Peyer's patch (tissue), 4 donors: ENCODE measurements at places on chromosomes 4 and X. TPM values are rescaled to one million over a fixed set of nuclear protein-coding genes. Genes with fewer than 3 reads are reported as not detected.

Gene GPR119
- total RNA-seq, result not detected

Gene APOOL
- total RNA-seq, result 8.9 TPM

Gene CWH43
- total RNA-seq, result not detected

Gene NKRF
- total RNA-seq, result 4.0 TPM

Gene NAP1L5
- total RNA-seq, result not detected

Gene NAAA
- 81.7 TPM for total RNA-seq

Gene KLHL4
- 0.28 TPM for total RNA-seq

Gene PDLIM3
- 15.1 TPM for total RNA-seq

Gene ADGRA3
- total RNA-seq, result 47.8 TPM

Gene SLC10A3
- total RNA-seq, result 13.7 TPM

Gene DIAPH2
- 15.1 TPM for total RNA-seq

Gene HMX1
- total RNA-seq, result not detected

Gene PCSK1N
- 49.2 TPM for total RNA-seq

GRCh38 chr4:91577864-91578263 lies 725.9 kb upstream of the GRID2 start:
- no peaks in the 10 kb centered on the region for H3K27me3 ChIP-seq
- H3K4me3 ChIP-seq, result no peak overlapping the region
- H3K36me3 ChIP-seq, result no peaks in the 10 kb centered on the region

DNA sequence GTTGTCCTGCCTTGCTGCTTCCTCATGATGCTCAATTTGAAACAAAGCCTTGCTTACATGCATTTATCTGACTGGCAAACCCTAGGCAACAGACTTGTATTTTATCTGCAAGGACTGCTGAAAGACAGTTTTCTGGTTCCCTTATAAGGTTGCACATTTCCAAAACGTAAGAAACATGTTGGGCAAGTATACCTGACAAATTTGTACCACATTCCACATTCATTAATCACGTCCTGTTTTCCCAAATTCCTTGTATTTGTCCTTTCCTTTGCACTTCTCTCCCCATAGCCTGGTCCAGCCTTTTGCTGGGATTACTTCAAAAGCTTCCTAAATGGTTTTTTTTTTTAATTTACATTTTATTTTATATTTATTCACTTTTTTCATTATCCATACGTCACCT lies 310.1 kb downstream of the PPP3CA start:
- H3K4me1 ChIP-seq, result no peaks in the 10 kb centered on the region
- no peaks in the 10 kb centered on the region for H3K27me3 ChIP-seq
- H3K36me3 ChIP-seq, result no peaks in the 10 kb centered on the region
- no peak overlapping the region for H3K4me3 ChIP-seq

GRCh38 chr4:55080174-55080865 lies 45.1 kb downstream of the KDR start:
- no peak overlapping the region for H3K27ac ChIP-seq
- no peak for DNase-seq
- H3K4me1 ChIP-seq, result no peaks in the 10 kb centered on the region

- no peaks in the 10 kb centered on the region for H3K27me3 ChIP-seq
- no peak for DNase-seq
Measured at GRCh38 chr4:46656071-46656470, 253.0 kb downstream of the COX7B2 start.

- H3K36me3 ChIP-seq, result no peaks in the 10 kb centered on the region
- H3K4me3 ChIP-seq, result no peak overlapping the region
- no peak overlapping the region for H3K27ac ChIP-seq
Measured at GRCh38 chr4:19285146-19285545, 966.6 kb upstream of the SLIT2 start.

DNA sequence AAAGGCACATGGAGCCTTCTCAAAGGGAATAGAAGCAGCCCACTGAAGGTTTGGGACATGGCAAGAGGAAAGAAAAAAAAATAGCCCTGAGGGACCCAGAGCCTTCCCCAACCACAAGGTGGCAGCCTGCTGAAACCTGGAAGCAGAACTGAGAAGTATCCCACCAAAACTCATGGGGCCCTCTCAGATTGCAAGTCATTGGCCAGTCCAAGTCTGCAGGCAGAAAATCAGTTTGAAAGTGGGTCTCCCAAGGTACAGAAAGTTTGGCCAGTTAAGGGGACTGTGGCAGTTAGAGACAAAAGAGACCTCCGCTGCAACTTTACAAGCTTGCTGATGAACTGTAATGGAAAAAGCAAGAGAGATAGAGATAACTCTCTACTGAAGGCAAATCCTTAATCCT lies 155.8 kb downstream of the ANTXR2 start:
- H3K27ac ChIP-seq, result no peak overlapping the region
- no peak overlapping the region for H3K4me3 ChIP-seq
- no peaks in the 10 kb centered on the region for H3K27me3 ChIP-seq

GRCh38 chr4:14701896-14702295 lies 300.4 kb upstream of the CPEB2 start:
- H3K4me1 ChIP-seq, result no peaks in the 10 kb centered on the region
- H3K27me3 ChIP-seq, result no peaks in the 10 kb centered on the region
- H3K36me3 ChIP-seq, result no peaks in the 10 kb centered on the region

GRCh38 chr4:26197018-26197779 lies 123.6 kb upstream of the RBPJ start:
- H3K4me3 ChIP-seq, result no peak overlapping the region
- DNase-seq, result no peak
- no peaks in the 10 kb centered on the region for H3K36me3 ChIP-seq
- no peaks in the 10 kb centered on the region for H3K27me3 ChIP-seq
- H3K4me1 ChIP-seq, result no peaks in the 10 kb centered on the region

GRCh38 chr4:184649971-184650855 lies 675 bp downstream of the PRIMPOL start:
- peak overlapping the region; percentile 96 for H3K27ac ChIP-seq
- no peaks in the 10 kb centered on the region for H3K4me1 ChIP-seq
- DNase-seq, result no peak
- H3K4me3 ChIP-seq, result peak overlapping the region; percentile 97
- H3K36me3 ChIP-seq, result no peaks in the 10 kb centered on the region

DNA sequence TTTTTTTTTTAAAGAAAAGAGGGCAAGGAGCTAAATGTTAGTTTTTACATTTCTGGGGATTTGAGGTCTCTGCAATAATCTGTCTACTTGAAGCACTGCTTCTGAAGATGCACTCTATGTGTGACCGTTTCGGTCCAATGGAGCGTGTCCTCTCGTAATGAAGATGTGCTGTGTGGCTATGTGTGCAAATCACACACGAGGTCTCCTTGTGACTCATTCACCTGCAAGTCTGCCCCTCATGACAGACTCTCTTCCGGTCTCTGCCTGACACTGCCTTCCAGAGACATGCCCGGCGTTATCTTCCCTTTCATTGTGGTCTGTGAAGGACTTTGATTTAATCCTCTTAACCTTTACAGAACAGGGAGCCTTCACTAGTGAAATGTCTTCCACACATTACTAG lies 84.3 kb downstream of the TRAM1L1 start:
- H3K36me3 ChIP-seq, result no peaks in the 10 kb centered on the region
- no peak overlapping the region for H3K4me3 ChIP-seq
- no peak for DNase-seq
- no peak overlapping the region for H3K27ac ChIP-seq

- H3K27me3 ChIP-seq, result no peaks in the 10 kb centered on the region
- no peak overlapping the region for H3K4me3 ChIP-seq
- no peak overlapping the region for H3K27ac ChIP-seq
- no peak for DNase-seq
Measured at GRCh38 chr4:56806666-56807065, 14.8 kb downstream of the SPINK2 start.

- H3K4me3 ChIP-seq, result no peak overlapping the region
- no peaks in the 10 kb centered on the region for H3K4me1 ChIP-seq
- H3K36me3 ChIP-seq, result no peaks in the 10 kb centered on the region
- H3K27me3 ChIP-seq, result no peaks in the 10 kb centered on the region
Measured at GRCh38 chrX:148288451-148288850, 212.0 kb upstream of the AFF2 start.

DNA sequence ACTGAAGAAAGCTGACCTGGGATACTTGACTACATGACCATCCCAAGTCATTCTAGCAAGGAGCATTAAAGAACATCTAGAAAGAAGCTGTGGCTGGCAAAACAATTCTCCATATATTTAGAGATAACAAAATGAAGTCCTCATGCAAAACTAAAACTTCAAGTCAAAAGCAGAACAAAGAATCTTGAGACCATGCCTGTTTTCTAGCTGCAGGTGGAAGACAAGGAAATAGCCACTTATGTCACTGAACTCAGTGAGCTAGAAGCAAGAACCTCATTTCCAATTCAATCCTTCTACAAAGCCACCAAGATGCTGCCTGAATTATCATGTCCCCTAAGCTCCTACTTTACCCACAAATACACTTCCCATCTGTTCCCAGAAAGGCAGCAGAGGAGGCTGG lies 13.8 kb downstream of the USP46 start:
- H3K36me3 ChIP-seq, result no peaks in the 10 kb centered on the region
- no peaks in the 10 kb centered on the region for H3K4me1 ChIP-seq
- H3K27me3 ChIP-seq, result no peaks in the 10 kb centered on the region
- no peak for DNase-seq
- H3K27ac ChIP-seq, result no peak overlapping the region
